ENCODE measurements at places on chromosomes 5 and 9.
A peak's percentile ranks its signal among the peaks of the same experiment; 100 is the strongest.

DNA sequence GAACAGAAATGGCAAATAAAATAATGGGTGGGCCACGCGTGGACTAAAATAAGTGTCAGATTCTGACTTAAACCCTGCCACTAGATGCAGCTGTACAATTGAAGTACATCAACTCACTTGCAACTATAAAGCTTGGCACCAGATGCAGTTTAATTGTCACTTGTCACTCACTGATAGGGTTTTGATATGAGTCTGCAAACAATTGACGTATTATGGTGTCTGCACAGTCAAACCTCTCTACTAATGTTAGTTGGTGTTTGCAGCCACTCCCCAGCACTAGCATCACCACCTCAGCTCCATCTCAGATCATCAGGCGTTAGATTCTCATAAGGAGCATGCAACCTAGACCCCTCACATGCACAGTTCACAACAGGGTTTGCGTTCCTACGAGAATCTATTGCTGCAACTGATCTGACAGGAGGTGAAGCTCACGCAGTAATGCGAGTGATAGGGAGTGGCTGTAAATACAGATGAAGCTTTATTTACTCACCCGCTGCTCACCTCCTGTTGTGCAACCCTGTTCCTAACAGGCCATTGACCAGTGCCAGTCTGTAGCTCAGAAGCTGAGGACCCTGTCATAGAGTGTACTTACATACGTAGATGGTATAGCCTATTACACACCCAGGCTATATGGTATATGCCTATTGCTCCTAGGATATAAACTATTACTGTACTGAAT lies 72.1 kb upstream of the SEMA6A start:
- no peak for DNase-seq

DNA sequence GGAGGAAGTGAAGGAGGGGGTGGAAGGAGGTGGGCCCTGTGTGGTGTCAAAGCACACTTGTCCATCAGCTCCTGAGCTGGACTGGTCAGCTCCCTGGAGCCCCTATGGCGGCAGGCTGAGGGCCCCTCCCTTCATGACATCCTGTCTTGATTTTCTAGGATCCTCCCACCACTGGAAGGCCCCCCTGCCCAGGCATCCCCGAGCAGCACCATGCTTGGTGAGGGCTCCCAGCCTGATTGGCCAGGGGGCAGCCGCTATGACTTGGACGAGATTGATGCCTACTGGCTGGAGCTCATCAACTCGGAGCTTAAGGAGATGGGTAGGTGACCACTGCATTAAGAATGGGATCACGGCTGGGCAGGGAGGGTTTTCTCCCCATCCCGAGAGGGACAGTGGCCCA lies 34.2 kb downstream of the JADE2 start:
- no peak for DNase-seq

DNA sequence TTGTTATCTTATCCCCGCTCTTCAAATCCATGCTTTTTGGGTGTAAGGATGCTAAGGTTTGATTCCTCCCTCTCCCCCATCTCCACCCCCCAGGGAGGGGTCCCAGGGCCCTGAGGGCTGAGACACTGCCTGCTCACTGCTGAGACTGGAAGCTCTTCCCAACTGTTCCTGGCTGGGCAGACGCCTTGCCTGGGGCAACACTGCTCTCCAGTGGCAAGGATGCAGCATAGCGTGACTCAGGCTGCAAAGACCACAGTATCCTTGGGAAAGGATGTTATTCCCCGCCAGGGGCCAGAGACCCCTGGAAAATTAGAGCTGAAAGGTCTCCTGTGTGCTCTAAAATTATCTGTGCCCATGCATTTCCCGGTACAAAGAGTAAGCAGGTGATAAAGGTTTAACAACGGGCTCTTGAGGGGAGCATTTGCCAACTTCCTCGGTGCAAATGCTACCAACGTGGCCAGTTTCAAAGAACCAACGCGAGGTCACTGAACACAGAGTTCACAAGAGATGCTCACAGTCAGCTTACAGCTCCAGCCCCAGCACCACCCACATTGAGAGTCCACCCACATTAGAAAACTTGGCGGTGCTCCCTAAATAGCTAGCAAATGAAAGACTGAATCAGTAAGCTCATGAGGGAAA lies 271.9 kb downstream of the NSG2 start:
- DNase-seq, result peak; percentile 4

DNA sequence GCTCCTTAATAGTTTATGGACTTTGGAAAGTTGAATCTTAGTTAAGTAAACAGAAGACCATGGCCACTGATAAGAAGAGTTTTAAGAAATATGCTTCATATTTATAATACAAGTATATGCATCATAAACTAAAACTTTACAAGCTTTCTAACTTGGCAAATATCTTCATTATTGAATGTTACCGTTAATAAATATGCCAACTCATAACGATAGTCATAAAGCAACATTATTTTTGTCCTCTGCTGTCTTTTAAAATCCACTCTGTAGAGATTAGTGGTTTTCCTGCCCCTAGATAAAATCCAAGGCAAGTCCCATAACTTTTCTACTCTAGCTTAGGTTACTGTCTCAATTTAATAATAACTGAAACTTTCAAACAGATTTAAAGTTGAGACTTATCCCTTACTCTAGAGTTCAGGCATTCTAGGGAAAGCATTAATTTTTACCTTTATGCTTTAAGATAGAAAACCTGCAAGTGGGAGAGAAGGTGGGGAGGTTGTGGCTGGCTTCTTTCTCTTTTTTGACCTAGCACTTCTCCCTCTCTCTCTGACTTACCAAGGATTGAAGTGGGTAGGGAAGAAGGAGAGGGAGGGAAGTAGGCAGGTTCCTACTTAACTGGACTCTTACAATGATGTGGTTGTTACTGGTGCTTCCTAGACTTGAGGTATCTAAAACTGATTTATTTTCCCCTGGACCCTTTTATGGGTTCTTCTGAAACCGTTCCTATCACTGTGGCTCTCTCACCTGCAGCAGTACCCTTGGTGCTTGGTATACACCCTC lies 29.6 kb downstream of the RNF145 start:
- DNase-seq, result no peak
